Stromal cell of bone marrow (primary cell): ENCODE measurements at places on chromosomes 13 and 19.

- peak; percentile 26 for DNase-seq
Measured at GRCh38 chr13:78192716-78193115, 274.1 kb upstream of the EDNRB start.

DNA sequence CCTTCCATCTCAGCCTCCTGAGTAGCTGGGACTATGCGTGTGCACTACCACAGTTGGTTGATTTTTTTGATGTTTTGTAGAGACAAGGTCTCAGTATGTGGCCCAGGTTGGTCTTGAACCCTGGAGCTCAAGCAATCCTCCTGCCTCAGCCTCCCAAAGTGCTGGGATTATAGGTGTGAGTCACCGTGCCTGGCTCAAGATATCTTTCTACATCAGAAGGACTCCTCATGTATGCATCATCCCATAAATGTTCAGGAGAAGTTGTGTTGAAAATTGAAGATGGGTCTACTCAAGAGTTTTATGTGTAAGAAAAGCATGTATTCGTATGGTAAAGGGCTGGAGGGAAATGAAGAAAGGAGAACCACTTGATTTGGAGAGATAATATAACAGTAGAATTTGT lies 71.8 kb upstream of the STK24 start:
- DNase-seq: no peak

- no peak for DNase-seq
Measured at GRCh38 chr13:113584870-113585671, 518 bp downstream of the TFDP1 start.

DNA sequence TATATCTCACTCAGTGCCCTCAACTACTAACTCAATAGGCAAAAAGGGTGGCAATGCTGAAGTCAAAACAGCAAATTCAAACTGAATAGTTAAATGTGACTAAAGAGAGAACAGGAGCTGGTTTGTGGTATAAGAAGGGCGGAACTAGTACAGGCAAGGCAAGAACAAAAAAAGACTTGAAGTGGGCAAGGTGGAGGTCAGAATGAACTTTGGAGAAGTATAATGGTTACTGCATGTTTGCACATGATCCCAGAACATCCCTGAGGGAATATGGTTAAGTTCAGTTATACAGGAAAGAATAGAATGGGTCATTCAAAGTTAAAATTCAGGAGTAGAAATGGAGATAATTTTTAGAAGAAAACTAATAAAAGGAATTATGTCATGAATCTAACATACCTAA lies 85.5 kb downstream of the DIAPH3 start:
- DNase-seq: no peak

DNA sequence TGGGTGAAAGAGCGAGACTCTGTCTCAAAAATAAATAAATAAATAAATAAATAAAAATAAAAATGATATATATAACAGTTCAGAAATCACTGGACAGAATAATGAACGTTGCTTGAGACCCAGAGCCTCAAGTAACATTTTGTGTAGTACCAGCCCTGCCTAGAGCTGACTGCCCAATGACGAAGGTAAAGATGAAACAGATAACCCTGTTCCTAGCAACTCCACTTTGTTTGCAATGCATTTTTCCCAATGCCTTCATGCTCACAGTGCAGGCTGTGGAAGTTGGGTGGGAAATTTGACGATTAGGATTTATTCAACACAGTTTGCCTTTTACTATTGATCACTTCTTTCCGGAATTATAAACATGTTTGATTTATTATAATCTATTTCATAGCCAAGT lies 22.2 kb upstream of the FRY start:
- no peak for DNase-seq

- DNase-seq: no peak
Measured at GRCh38 chr19:3516675-3517207, 10.6 kb downstream of the FZR1 start.

- no peak for DNase-seq
Measured at GRCh38 chr19:12092956-12093355, 28.4 kb downstream of the ZNF844 start.

DNA sequence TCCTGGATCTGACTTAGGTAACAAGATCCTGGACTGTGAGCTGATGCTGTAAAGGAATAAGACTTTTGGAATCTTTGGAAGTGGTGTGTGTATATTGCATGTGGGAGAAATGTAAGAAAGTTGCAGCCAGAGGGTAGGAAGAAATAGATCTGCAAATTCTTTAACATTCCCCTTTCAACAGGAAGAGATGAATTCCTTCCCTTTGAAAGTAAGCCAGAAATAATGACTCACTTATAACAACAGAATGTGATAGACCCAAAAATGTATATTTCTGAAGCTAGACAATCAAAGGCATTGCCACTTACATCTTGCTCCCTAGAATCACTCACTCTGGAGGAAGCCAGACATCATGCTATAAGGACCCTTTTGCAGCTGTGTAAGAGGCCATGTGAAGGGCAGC lies 9.8 kb upstream of the SIAH3 start:
- DNase-seq: no peak

DNA sequence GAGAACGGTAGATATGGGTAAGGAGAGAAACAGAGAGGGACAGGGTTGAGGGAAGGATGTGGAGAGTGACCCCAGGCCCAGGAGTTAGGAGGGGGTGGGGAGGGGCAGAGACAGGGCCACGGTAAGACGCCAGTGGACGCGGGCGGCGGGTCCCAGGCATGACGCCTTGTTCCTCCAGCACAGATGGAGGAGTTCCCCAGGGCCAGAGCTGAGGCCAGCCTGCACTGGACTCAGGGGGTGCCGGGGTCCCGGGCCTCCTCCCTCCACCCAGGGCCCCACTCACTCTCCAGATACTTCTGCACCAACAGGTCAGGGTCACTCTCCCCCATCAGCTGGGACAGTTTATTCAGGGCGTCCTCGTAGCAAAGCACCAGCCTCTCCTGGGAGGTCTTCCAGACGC lies 22.0 kb upstream of the EMP3 start:
- DNase-seq: no peak

- DNase-seq: no peak
Measured at GRCh38 chr19:2113439-2114211, 16.9 kb downstream of the IZUMO4 start.

- no peak for DNase-seq
Measured at GRCh38 chr13:49214917-49215376, 5.2 kb upstream of the MLNR start.

- no peak for DNase-seq
Measured at GRCh38 chr19:34269081-34269480, 14.7 kb downstream of the GARRE1 start.

GRCh38 chr13:113535381-113535781 lies 44.9 kb upstream of the DCUN1D2 start:
- no peak for DNase-seq

- no peak for DNase-seq
Measured at GRCh38 chr13:20397896-20398295, 127.8 kb downstream of the CRYL1 start.

GRCh38 chr13:95073747-95074311 lies 227.4 kb downstream of the ABCC4 start:
- DNase-seq: no peak

DNA sequence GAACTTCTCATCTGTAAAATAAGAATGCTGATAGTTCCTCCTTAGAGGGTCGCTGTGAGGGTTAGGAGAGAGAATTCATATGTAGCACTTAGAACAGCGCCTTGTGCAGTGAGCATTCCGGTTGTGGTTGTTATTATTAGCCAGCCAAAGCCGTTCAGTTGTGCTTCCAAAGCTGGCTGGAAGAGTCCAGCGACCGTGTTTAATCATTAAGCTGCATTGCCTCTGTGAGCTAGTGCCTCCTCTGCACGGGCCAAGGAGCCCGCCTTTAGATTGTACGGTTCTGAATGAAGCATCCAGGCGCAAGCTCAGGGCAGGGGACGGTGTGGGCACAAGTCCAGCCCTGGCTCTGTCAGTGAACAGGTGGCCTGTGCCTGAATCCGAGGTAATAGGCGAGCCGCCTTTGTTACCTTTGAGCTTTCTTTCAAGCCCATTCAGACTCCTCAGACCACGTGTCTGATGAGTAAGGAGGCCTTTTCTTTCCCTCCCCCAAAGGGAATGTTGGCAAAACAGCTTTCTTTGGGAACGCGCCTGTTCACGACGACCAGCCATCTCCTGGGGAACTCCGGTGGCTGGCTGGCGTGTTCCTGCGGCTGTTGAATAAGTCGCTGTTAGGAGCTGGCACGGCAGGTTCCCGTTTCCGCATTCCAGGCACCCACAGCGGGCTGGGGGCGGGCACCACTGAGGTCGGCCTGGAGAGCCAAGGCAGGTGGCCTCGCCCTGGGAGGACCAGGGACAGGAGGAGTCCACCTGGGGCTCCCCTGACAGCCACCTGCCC lies 25.1 kb downstream of the SIPA1L3 start:
- DNase-seq: peak; percentile 38

GRCh38 chr13:110944121-110944967 lies 29.5 kb upstream of the ANKRD10 start:
- DNase-seq: peak; percentile 31

DNA sequence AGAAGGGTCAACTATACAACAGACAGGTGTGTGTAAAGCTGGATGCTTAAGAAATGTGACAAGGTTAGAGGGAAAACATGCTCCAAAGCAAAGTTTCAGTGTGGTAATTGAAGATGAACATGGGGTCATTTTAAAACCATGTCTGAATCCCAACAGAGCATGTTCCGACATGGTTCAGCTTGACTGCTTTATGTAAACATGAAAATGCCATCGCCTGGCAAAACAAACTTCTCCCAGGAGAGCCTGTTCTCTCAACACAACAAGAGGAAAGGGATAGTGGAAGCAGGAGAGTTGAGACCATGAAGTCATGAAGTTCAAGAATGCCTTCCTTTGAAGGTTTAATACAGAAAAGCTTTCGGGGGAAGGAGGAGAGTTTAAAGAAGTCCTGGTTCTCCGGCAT lies 85.8 kb downstream of the EPSTI1 start:
- no peak for DNase-seq

GRCh38 chr19:45814851-45815480 lies at the start of gene RSPH6A:
Gene RSPH6A, minus strand, starts transcription at chr19:45815308. Its CDS starts 132 bp downstream, at chr19:45815176.
- no peak for DNase-seq

GRCh38 chr19:13118424-13119193 lies 545 bp downstream of the NACC1 start:
- DNase-seq: no peak

DNA sequence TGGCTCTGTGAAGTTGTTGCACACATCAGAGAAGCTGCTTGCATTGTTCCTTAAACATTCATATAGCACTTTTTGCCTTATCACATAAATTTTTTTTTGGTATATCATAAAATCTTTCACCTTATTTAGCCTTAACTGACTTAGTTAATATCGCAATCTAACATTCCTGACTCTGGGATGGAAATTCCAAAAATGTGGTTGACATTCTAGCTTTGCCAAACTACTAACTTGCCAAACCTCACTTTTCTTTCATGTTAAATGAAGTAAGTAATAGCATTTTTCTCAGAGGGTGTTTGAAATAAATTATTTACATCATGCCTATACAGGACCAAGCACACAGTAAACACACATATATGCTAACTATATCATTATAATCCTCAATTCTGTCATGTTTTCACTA lies 736.9 kb upstream of the PCDH9 start:
- no peak for DNase-seq

DNA sequence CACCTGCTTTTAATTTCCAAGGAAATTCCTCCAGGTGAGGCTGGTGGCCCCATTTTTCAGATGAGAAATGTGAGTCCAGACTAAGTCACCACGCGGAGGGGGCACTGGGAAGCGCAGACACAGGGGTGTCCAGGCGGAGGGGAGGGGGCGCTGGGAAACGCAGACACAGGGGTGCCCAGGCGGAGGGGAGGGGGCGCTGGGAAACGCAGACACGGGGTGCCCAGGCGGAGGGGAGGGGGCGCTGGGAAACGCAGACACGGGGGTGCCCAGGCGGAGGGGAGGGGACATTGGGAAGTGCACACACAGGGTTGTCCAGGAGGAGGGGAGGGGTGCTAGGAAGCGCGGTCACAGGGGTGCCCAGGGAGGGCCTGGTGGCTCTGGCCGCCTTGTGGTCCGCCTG lies 3.5 kb downstream of the GRK1 start:
- no peak for DNase-seq

DNA sequence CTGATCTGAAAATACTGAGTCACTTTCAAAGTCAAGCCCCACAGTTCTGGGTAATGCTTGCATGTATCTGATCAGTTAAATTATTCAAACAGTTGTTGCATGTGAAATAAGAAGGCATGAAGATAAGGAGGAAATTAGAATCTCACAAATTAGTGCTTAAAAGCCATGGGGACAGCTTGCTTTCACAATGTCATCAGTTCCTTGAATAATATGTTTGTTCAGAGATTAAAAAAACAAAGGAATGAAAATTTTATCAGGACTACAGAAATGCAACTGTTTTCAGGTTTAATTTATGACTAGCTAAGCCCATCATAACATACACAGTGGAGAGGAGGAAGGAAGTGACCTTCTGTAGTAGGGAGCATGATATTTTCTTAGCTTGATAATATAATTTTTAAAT lies 150.1 kb downstream of the OXGR1 start:
- no peak for DNase-seq

GRCh38 chr13:89554801-89555200 lies 1792.7 kb upstream of the MIR17HG start:
- no peak for DNase-seq

DNA sequence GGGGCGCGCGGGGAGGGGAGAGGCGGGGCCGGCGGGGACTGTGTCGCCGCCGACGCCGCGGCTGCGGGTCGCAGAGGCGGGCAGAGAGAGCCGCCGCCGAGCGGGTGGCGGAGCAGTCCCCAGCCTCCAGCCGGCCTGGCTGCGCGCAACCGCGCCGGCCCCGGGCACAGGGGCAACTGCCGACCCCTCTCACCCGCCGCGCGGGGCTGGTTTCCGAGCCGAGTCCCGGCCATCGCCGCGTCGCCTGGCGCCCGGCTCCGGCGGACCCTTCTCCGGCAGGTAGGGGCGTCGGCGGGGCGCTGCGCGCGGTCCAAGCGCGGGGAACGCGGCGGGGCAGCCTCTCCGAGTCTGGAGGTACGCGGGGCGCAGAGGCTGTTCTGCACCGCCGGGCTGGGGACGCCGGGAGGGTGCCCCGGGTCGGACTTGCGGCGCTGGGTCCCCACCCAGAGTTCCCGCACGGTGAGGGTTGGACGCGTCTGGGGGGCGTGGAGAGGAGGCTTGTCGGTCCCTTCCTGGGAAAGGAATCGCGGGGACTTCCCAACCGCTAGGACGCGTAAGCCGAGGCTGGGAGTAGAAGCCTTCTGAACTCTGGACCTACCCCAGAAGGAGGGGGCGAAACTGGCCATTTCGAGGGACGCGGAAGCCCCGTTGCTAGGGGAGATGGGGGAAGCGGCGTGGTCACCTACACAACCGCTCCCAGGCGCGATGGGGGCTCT lies 133.6 kb upstream of the MYO16 start:
- no peak for DNase-seq

- DNase-seq: no peak
Measured at GRCh38 chr19:17616961-17617806, 61.7 kb downstream of the COLGALT1 start.

- DNase-seq: no peak
Measured at GRCh38 chr19:15828121-15828610, 12.7 kb upstream of the OR10H1 start.
